ENCODE measurements at places on chromosomes 2 and 18.

GRCh38 chr2:120892967-120893667, 157.4 kb downstream of the GLI2 start:
- DNase-seq, result no peak

GRCh38 chr2:174633623-174633930, 36.0 kb upstream of the WIPF1 start:
- DNase-seq, result peak; percentile 25

GRCh38 chr2:205865056-205865455, 182.8 kb downstream of the NRP2 start:
- DNase-seq, result no peak

DNA sequence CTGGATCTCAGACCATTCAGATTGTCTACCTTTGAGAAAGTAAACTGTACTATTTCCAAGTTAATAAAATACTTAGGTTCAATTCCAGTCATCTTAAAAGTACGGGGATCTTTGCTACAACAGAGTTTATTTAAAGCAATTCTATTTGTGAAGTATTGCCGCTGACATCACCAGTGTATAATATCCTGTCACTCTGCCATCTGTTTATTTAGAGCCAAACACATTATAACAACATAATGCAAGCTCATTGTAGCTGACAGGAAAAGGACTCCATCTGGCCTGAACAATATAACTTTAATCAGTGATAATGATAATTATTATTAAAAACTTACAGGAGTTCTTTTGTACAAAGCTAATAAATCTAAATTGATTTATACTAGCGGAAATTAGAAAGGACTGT, 786.8 kb downstream of the ERBB4 start:
- DNase-seq, result no peak

DNA sequence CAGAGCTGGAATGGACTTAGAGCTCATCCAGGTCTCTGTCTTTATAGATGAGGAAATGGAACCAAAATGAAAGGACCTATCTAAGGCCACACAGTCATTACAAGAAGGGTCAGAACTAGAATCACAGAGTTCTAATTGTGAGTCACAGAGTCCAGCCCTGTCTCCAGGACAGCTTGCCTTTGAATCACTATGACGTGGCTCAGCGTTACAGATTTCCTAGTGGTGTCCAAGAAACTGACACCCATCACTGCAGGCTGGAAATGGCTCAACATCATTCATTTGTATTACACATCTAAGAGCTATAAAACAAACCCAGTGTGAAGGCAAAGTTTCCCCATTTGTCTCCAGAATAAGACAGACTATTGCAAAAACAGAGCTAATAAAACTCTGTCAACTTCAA, 164.3 kb upstream of the SIX2 start:
- DNase-seq, result no peak

- DNase-seq, result no peak
Measured at GRCh38 chr2:173997269-173997668, 32.1 kb upstream of the SP3 start.

- no peak for DNase-seq
Measured at GRCh38 chr18:75071484-75071785, 137.5 kb downstream of the PTGR3 start.

DNA sequence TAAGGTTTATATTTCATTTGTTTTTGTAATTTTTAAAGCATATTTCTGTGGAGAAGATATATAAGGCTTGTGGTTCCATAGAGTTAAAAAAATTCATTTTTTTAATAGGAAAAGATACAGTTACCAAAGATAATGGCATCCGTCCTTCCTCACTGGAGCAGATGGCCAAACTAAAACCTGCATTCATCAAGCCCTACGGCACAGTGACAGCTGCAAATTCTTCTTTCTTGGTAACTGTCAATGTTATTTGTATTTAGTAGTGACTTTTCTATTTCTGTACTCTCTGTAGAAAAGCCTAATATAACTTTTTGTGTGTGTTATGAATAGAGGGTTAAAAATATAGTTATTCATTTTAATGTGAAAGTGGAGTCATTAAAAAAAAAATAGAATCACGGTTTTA, 35.1 kb downstream of the HADHB start:
- DNase-seq, result no peak

DNA sequence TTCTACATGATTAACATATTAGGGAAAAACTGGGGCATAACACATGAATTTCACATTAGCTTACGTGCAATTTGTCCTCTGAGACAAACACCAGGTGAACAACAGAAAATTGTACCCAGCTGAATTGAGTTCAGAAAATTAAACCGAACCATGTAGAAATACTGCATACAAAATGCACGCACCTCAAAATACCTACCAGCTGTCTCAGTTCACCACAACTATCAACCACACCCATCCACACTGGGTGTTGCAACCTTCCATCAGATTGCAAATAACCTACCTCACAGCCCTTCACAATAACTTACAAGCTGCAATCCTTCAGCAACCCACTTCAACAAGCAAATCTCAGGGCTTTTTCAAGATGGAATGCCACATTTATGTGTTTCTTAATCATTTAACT, 55.9 kb downstream of the UNC50 start:
- no peak for DNase-seq

DNA sequence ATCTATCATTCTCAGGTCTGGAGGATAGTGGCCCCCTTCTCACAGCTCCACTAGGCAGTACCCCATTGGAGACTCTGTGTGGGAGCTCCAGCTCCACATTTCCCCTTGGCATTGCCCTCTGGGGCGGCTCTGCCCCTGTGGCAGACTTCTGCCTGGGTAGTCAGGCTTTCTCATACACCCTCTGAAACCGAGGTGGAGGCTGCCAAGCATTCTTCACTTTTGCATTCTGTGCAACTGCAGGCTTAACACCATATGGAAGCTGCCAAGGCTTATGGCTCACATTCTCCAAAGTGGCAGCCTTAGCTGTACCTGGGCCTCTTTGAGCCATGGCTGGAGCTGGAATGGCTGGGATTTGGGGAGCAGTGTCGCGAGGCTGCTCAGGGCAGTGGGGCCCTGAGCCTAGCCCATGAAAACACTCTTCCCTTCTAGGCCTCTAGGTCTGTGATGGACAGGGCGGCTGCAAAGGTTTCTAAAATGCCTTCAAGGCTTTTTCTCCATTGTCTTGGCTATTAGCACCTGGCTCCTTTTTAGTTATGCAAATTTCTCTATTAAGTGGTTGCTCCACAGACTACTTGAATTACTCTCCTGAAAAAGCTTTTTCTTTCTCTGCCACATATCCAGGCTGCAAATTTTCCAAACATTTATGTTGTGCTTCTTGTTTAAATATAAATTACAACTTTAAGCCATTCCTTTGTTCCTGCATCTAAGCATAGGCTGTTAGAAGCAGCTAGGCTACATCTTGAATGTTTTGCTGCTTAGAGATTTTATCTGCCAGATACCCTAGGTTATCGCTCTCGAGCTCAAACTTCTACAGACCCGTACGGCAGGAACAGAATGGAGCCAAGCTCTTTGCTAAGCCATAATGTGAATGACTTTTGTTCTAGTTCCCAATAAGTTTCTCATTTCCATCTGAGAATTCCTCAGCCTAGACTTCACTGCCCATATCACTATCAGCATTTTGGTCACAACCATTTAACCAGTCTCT, 206.5 kb downstream of the CPS1 start:
- DNase-seq, result no peak

- no peak for DNase-seq
Measured at GRCh38 chr2:70941701-70942100, 6.0 kb downstream of the ATP6V1B1 start.

- DNase-seq, result no peak
Measured at GRCh38 chr18:26317398-26317797, 91.2 kb downstream of the TAF4B start.

- DNase-seq, result no peak
Measured at GRCh38 chr2:10438688-10439087, 9.4 kb downstream of the ODC1 start.

DNA sequence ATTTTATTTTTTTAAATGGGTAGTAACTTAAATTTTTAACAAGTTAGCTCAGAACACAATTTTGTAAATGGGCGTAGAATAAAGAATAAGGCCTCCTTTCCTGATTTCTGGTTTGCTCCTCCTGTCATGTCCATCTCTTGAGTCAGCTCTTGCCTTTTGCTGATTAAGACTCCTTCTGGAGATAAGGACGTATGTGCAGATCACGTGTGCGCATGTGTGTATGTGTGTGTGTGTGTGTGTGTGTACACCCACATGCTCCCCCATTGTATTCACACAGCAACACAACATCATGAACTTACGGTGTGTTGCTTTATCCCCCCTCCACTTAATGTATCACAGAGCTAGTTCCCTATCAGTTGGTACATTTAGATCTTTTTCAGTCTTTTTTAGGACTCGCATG, 182.9 kb downstream of the PRKCE start:
- DNase-seq, result no peak

DNA sequence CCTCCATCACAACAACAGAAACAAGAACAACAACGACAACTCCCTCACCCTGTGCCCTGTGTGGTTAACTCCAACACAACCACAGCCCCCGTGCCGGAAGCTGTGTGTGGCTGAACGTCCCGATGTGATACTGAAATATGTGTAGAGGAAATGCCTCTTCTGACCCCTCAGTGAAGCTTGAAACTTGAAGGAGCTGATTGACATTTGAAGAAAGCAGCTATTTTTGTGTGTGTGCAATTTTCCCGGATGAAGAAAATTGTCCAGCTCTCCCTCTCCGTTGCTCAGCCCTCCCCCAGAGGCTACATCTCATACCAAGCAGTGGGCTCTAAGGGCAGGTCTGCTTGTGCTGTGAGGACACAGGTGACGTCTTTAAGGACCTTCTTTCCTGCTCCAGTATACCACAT, 173.8 kb downstream of the ICOS start:
- no peak for DNase-seq

DNA sequence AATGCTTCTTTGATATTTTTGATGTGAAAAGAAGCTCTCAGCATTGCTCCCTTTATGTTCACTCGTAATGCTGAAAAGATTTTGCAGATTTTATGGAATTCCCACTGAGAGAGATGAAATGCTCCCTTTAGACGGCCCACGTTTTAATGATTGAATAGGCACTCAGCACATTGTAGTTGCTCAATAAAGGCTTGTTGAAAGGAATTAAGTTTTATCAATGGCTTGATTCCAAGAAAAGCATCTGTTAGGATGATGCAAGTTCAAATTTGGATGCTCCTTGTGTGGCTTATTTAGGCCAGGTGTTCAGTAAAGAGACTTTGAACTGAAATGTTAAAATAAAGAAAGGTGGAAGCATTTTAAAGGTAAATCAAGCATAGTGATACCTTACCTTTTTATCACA, 725.1 kb downstream of the EPHA4 start:
- DNase-seq, result no peak

- no peak for DNase-seq
Measured at GRCh38 chr2:44679584-44679983, 261.9 kb upstream of the SIX3 start.

- DNase-seq, result no peak
Measured at GRCh38 chr2:132374961-132375360, 41.6 kb upstream of the GPR39 start.

DNA sequence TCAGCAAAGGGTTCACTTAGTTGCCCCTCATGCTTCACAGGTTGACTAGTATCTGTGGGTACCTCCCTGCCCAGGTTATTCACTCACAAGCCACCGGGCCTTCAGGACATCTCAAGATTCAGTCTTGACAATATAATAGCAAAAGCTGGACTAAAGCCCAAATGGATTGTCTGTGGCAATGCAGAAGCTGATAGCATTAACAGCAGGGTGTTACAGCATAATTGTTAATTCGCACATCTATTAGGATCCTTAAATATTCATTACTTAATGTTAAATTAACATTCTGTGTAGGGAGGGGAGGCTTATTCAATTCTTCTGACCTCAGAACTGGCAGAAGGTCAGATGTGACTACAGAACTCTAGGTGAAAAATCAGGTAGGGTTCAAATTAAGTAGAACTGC, 20.2 kb upstream of the GTF2A1L start:
- no peak for DNase-seq

DNA sequence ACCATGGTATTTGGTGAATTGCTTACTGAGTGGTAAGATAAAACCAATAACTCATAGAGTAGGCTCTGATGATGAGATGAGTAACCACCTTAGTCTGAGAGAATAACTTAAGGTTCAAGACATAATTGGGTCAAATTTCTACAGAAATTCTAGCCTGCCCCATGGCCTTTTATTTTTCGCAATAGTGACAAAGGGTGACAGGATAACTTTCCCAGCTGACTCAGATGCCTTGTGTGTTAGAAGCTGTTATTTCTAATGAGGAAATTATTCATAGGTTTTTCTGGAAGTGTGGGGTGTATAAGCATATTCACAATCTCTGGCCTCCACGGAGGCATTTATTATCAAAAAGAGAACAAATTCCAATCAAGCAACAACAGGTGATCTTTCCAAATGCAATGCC, 159.0 kb downstream of the NUP35 start:
- no peak for DNase-seq

- no peak for DNase-seq
Measured at GRCh38 chr2:222268311-222268990, 30.3 kb downstream of the PAX3 start.

GRCh38 chr18:5630057-5630899, 86.5 kb upstream of the EPB41L3 start:
- peak; percentile 74 for DNase-seq

GRCh38 chr18:11857177-11857887, 6.1 kb downstream of the CHMP1B start:
- DNase-seq, result no peak

DNA sequence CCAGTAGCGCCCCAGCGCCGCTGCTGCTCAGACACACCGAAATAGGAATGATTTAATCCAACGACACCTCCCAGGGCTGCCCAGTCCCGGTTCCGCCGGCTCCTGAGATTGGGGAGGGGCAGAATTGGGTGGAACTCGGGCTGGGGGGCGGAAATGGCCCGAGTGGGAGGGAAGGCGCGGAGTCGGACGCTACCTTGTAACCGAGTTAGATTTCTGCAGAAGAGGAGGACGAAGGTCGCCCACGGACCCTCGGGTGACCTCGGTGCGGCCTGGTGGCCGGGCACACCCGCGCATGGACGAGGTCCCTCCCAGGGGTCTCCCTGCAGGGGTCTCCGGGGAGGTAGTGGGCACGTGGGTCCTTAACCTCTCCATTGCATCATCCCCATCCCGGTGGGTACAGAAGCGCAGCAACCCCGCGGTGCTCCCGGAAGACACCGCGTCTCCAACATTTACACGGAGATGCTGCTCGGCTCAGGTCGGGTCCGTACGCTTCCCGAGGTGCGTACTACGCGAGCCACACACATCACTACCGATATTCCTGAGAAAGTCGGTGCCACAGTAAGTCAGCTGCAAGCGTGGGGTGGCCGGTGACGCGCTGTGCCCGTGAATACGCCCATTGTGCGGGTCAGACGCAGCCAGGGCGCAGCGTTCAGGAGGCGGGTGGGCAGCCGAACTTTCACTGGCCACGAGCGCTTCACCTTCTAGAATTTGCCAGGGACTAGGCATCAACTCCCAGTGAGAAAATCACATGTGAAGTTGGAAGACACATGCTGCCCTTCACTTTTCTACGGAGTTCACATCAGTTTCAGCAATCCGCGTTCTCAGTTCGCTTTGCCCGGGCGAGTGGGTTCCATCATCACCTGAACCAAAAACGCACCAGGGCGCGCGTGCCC, 3.0 kb downstream of the ZNF516 start:
- peak; percentile 34 for DNase-seq

DNA sequence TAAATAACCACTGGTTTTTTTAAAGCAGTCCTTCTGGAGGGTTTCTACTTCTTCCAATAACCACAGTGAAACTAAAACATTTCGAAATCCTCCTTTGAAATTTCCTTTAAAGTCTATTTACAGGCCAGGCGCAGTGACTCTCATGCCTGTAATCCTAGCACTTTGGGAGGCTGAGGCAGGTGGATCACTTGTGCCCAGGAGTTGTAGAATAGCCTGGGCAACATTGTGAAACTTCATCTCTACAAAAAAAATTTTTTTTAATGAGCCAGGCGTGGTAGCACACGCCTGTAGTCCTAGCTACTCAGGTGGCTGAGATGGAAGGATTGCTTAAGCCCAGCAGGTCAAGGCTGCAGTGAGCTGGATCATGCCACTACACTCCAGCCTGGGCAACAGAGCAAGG, 15.2 kb downstream of the KIDINS220 start:
- DNase-seq, result no peak
